Muscle of leg (tissue), 16 donors: ENCODE measurements at places on chromosomes 2 and 18. TPM values are rescaled to one million over a fixed set of nuclear protein-coding genes. Genes with fewer than 3 reads are reported as not detected.

The ADD2 gene
- 3.1 TPM for polyA plus RNA-seq

The CNDP1 gene
- 0.10 TPM for polyA plus RNA-seq

The ALPI gene
- polyA plus RNA-seq: not detected

The SMYD1 gene
- 284 TPM for polyA plus RNA-seq

The PLEK gene
- 4.8 TPM for polyA plus RNA-seq

The MDH1B gene
- polyA plus RNA-seq: 0.43 TPM

The CUL3 gene
- 73.3 TPM for polyA plus RNA-seq

The MXD1 gene
- 4.6 TPM for polyA plus RNA-seq

The GPR45 gene
- polyA plus RNA-seq: not detected

DNA sequence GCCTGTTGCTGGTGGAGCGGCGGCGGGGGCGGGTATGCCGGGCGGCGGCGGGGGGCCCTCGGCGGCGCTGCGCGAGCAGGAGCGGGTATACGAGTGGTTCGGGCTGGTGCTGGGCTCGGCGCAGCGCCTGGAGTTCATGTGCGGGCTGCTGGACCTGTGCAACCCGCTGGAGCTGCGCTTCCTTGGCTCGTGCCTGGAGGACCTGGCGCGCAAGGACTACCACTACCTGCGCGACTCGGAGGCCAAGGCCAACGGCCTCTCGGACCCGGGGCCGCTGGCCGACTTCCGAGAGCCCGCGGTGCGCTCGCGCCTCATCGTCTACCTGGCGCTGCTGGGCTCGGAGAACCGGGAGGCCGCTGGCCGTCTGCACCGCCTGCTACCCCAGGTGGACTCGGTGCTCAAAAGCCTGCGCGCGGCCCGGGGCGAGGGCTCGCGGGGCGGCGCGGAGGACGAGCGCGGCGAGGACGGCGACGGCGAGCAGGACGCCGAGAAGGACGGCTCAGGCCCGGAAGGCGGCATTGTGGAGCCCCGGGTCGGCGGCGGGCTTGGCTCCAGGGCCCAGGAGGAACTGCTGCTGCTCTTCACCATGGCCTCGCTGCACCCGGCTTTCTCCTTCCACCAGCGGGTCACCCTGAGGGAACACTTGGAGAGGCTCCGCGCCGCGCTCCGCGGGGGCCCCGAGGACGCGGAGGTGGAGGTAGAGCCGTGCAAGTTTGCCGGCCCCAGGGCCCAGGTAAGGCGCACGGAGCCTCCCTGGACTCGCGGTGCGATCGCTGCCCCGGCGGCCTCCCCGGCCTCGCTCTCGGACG lies 1.0 kb downstream of the ZCCHC2 start:
- DNase-seq: peak; percentile 68

GRCh38 chr2:54708584-54709335 lies 14.7 kb upstream of the EML6 start:
- peak; percentile 68 for DNase-seq

DNA sequence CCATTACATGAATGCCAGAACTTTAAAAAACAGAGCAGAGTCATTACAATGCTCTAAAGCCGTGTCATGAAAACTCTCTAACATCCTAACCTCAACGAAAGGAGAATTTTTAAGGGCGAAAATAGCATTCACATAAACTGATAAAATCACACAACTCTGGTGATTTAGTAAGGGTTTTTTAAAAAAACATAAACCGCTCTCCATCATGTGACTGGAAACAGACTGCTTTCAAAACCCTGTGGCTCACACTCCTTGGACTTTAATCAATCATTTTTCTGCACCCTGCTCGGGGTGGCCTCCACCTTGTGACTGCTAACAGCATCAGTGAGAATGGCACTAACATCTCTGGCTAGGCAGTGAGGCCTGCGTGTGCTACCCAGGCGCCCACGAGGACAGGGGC lies 12.1 kb downstream of the DOCK10 start:
- DNase-seq: no peak

DNA sequence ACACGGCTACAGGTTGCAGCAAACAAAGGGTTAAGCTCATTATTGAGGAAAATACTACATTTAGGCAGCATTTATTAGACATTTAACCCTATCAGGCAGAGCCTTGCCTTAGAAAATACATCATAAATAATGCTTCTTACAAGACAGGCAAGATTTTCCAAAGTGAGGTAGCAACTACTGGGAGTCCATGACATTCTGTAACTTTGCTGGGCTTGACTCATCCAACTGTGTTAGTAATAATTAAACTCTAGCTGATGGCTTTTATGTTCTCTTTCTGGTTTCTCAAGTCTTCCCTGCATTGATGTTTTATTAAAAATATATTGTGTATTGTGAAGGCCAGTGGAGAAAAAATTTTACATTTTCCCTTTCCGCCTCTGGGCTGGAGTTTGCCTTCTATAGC lies 291.3 kb downstream of the AFF3 start:
- no peak for DNase-seq

DNA sequence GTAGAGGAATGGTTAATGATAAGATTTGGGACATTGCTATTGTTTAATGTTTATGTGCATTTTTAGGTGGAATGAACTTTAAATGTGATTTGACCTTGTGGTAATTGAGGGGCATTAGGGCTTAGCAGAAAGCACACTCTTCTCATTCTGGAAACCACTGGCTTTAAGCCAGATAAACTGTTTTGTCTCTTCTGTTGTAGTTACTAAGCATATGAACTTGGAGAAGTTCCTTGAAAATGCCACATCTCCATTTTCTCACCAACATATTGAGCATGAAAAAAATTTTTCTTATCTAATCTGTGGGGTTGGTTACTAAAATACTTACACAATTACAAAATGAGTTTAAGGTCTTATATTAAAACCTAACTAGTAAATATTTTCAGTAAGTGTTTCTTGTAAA lies 70.8 kb upstream of the FSHR start:
- peak; percentile 55 for DNase-seq

DNA sequence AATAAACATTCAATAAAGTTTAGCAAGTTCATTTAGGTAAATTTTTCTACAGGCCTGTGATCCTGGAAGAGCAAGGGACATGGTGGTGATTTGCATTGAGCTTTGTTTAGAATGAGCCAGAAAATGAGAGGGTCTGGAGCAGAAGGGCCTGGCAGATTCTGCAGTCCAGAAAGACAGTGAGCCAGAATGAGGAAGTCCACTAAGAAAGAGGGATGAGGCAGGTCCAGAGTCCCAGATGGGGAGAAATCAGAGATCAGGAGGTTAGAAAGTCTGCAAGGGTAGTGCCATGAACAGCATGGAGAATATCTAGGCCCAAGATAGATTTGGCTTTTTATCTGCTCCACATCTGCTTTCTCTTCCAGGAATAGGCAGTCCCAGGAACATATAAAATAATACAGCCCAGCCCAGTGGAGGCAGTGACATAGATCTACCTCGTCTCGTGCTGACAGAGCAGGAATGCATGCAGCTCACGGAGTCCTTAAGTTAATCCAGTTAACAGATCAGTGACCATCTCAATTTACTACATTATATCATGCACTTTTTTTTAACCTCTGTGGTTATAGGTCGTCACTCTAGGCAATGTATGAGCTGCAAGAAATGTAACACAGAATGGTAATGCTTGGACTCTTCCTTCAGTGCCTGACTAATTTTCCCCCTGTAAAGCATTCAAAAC lies 429.0 kb downstream of the SUCLG1 start:
- DNase-seq: peak; percentile 40

DNA sequence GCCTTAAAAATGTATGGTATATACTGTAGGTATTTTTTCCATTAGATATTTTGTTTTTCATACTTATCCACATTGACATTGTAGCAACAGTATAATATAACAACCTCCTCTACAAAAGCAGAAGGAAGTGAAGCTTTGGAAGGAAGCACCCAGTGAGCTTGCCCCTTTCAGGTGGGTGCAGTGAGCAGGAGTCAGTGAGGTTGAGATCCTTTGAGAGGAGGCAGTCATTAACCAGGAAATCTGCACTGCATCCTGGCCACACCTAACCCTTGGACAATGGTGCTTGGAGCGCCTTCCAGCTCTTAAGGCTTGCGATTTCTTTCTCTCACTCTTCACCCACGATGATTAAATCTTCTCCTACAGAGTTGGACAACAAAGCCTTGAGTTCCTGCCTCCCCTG lies 13.9 kb downstream of the IL37 start:
- no peak for DNase-seq

- DNase-seq: no peak
These were observed 109.2 kb downstream of the MREG start for GRCh38 chr2:215904101-215904500.

DNA sequence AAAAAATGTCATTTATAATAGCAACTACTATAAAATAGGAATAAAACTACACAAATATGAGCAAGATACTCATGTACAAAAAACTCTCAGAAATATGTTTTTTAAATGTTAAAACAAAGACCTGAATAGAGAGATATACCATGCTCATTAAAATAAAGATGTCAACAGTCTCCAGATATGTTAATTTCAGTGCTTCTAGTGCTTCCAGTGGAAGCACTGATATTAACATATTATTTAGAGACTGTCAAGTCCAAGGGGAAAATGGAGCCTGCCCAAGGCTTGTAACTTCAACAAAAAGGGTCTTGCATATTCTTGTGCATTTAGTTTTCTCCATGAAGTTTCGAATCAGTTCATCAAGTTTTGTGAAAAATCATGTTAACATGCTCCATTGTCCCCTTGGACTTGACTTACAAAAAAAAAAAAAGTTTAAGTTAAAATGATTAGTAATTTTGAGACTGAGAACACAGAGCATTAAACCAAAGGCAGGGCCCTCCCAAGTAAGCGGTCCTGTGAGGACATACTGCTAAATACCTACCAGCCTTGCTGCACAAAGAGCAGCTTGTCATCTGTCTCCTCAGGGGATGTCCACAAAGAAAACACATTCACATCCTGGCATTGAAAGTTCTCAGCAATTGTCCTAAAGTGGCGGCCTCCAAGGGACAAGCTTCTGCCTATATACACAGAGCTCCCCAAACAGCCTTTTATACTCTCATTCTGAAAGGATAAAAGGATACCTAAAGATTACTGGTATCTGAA lies 501.9 kb upstream of the CHAC2 start:
- DNase-seq: no peak

DNA sequence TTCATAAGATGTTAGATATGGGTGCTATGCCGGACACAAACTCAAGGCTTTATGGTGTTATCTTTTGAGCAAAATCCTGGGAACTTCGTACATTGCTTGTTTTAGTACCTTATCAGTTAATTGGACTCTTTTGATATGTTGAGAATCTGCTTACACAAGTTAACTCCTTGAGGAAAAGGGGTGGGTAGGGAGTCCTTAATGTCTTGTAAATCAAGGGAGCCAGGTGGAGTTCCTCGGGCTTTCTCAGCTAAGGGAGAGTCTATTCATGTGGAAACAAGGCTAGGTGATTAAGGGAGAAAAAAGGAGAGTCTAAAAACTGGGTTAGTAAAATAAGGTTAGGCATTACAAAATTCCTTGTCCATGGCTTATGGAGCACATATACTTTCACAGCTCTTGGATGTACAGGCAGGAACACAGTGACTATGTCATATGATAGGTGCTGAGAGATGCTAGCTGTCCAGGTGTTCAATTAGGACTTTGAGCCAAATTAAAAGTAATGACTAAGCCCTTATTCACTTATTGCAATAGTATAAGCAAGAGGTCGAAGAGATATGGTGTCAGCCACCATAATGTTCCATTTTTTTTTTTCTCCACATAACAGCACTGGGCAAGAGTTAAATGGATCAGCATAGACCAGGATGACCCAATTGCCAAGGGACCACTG lies 59.5 kb upstream of the DYNAP start:
- no peak for DNase-seq

GRCh38 chr18:14031053-14031452 lies 101.2 kb downstream of the ZNF519 start:
- DNase-seq: no peak

DNA sequence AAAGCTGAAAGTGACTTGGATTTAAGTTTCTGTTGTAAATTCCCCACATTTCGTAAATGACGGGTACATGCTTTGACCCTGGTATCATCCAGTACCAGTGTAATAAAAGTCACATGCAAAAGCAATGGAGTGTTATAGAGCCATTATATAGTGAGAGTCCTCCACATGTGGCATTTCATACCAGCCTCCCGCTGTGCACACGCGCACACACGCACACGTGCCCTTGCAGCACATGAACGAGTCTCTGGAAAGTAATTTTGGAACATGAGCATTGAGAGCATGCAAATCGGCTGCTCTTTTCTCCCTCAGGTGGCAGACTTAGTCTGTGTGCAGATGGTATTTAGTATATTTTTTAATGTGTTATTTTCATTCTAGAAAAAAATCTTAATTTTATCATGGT lies 198.1 kb downstream of the ZNF407 start:
- DNase-seq: no peak

DNA sequence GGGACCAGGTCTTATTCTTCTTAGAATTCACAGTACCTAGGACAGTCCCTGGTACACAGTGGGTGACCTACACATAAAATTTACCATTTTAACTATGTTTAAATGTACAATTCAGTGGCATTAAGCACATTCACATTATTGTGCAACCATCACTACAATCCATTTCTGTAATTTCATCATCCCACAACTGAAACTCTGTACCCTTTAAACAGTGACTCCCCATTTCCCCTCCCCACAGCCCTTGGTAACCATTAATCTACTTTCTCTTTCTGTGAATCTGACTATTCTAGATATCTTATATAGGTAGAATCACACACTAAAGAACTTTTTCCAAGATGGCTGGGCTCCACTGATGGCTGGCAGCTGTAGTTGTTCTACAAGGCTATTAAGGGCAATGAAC lies 41.6 kb downstream of the GFPT1 start:
- DNase-seq: no peak

GRCh38 chr2:202749477-202749876 lies 114.7 kb downstream of the FAM117B start:
- DNase-seq: no peak

DNA sequence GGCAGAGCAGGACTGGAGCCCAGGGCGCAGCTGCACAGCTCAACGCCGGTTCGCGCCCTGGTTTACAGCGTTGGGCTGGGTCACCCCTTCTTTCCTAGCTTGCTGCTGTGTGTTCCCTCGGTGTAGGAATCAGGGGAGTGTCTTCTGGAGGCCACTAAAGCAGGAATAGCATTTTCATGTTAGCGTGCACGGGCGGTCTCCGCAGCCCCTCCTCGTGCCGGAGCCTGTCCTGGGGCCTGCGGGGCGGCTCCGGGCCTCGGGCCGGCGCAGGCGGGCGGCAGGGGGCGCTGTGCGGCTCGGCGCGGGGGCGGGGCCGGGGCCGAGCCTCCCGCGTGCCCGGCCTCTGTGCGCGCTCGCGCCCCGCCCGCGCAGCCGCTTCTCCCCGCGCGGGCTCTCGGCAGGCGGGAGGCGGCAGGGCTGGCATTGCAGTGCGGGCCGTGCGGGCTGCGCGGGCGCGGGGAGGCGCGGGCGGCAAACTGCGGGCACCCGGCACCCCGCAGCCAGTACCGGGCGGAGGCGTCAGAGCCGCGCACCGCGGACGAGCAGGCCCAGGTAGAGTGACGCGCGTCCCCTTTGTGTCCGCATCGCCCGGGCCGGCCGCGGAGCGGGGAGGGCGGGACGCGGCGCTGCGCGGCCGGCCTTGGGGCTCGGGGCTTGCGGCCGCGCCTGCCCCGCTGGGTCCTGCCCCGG lies at the start of gene RNF144A:
Gene RNF144A, plus strand, starts transcription at position 342 of the 690 bp plus-strand sequence. CDS start 79,515 bp downstream, outside the sequence.
- DNase-seq: peak; percentile 82

- DNase-seq: peak; percentile 67
These were observed 611.7 kb downstream of the TSN start for GRCh38 chr2:122366969-122367645.

- peak; percentile 1 for DNase-seq
These were observed 432.4 kb downstream of the DCDC2C start for GRCh38 chr2:4135765-4136164.

- DNase-seq: peak; percentile 18
These were observed 154.8 kb upstream of the APCDD1 start for GRCh38 chr18:10299643-10300042.
